ENCODE measurements at places on chromosomes 12 and 14. TPM values are rescaled to one million over a fixed set of nuclear protein-coding genes. Genes with fewer than 3 reads are reported as not detected.

- no peak for DNase-seq
These were observed 9.8 kb downstream of the NPC2 start for GRCh38 chr14:74483321-74483720.

DNA sequence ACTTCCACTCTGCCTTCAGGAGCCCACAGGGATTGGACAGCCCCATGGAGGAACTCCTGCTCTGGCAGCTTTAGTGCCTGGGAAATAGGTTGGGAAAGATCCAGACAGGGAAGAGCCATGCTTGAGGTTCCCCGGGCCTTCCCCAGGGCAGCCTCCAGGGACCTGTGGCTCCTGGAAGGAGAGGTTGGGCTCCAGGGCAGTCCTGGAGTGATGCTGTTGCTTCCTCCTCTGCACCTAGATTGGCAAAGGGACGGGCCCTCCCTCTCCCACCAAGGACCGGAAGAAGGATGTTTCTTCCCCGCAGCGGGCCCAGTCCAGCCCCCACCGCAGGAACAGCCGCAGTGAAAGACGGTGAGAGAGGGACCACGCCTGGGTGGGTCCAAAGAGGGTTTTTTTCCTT is 16.5 kb downstream of the VASH1 start:
- no peak for DNase-seq

GRCh38 chr12:122732170-122732569 is 1.5 kb upstream of the HCAR1 start:
- DNase-seq = no peak

DNA sequence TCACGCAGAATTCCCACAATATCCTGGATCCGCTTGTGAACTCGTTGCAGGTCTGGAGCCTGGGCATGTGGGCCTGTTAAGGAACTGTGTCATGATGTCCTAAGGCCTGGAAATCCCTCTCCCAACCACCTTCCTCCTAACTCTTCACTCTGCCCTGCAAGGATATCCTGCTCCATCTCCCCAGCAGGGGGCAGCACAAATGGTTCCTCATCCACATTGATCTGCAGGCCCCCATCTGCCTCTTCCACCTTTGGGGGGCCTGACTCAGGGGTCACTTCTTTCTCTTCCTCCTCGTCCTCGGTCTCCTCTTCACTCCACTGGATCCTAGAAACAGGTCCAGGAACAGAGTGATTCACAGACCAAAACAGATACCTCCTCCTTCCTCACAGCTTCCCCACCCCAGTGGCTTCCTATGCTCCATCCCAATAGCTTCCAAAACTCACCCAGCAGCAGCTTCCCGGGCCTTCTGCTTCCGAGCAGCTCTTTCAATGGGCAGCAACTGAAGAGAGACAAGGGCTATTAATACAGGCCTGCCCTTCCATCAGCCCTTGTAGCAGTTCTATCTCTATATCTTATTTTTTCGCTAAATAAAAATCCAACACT is 4.5 kb downstream of the NOP2 start:
- DNase-seq = no peak

- DNase-seq = no peak
These were observed 83.6 kb downstream of the CCDC92 start for GRCh38 chr12:123888989-123889388.

DNA sequence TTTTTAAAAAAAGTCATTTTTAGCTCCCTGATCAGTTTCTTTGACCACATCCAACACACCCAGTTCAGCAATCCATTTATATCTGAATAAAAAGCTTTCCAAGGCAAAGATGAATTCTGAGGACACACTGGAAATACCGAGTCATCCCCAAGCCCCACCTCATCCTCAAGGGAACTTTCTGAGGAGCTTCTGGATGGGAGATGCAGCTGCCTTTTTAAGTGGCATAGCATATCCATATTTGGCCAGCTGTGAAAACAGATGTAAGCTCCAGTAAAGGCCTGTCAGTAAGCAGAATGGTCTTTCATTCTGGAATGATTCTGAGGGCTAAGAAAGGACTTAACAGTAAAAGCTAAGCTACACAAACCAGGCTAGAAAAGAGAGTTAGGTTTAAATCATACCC is 18.4 kb downstream of the ZFYVE1 start:
- no peak for DNase-seq

- DNase-seq = no peak
These were observed 263.2 kb downstream of the TRHDE start for GRCh38 chr12:72535212-72535990.

DNA sequence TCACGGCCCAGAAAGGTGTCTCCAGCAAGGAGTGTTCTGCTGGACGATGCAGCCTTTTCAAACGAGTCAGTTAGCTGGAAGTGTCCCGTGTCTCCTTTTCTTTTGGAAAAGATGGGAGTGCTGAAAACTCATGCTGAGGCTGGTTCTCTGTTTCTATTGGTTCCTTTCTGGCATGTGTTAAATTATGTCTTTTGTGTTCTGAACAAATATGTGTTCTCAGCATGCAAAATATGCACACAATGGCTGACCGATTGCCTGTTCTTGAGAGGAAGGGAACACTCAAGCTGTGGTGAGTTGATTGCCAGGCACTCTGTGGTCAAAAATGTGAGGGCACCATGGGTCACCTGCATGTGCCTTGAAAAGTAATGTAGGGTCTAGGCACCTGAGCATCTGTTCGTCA is 181.3 kb downstream of the CACNA1C start:
- no peak for DNase-seq

- DNase-seq = no peak
These were observed 34.1 kb upstream of the CPM start for GRCh38 chr12:68967046-68967445.

GRCh38 chr14:23351681-23352505 is 794 bp downstream of the SLC22A17 start:
- no peak for DNase-seq

DNA sequence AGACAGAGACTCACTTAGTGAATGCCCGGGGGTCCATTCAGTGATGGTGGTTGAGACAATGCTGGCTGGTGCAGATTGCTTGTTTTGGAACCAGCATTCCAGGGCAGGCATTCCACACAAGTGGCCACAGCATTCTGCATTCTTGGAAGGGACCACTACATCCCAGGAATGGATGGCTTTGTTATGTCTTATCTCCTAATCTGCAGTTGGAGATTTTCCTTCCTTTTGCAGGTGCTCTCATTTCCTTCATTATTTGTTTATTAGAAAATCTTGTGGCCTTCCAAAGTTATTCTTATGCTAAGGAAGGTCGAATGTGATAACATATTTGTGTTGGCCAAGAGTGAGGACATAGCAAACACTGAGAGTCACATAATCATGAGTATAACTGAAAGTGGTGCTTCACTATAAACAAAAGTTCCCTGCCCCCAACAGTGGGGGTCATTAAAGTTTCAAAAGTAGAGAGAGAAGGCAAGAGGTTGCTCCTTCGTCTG is 66.0 kb downstream of the BMP4 start:
- no peak for DNase-seq

- DNase-seq = no peak
These were observed 12.3 kb upstream of the DACT1 start for GRCh38 chr14:58625438-58625837.

DNA sequence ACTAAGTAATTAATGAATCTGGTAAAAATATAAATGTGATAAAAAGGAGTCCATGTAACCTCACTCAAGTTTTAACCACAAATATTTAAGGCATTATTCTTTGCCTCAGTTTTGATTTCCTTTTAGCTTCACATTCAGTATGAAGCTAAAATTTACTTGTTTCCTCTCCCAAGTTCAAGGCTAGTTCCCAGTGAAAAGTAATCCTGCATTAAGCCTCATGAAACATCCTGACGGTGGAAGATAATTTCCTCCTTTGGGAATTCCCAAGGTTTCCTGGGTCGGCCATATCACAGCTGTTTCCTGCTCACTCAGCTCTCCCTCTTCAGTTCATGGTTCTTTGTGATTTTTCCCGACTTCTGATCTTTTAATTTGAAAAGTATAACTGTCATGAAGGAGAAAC is 1256.8 kb upstream of the FLRT2 start:
- no peak for DNase-seq

DNA sequence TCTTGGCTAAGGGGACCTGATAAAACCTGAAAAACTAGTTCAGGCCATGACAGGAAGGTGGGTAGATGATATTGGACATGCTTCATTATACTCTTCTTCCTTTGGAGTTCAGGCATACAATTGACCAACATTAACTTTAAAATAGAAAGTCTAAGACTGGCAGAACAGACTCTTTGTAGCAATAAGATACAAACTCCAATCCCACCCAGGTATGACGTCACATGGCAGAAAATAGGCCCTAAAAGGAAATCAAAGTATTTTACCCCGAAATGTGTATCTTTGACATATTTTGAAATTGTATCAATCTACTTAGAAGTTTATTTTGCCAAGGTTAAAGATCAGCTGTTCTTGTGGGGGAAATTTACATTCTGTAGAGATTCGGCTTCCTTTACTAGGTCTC is 198.1 kb upstream of the LRIG3 start:
- no peak for DNase-seq

DNA sequence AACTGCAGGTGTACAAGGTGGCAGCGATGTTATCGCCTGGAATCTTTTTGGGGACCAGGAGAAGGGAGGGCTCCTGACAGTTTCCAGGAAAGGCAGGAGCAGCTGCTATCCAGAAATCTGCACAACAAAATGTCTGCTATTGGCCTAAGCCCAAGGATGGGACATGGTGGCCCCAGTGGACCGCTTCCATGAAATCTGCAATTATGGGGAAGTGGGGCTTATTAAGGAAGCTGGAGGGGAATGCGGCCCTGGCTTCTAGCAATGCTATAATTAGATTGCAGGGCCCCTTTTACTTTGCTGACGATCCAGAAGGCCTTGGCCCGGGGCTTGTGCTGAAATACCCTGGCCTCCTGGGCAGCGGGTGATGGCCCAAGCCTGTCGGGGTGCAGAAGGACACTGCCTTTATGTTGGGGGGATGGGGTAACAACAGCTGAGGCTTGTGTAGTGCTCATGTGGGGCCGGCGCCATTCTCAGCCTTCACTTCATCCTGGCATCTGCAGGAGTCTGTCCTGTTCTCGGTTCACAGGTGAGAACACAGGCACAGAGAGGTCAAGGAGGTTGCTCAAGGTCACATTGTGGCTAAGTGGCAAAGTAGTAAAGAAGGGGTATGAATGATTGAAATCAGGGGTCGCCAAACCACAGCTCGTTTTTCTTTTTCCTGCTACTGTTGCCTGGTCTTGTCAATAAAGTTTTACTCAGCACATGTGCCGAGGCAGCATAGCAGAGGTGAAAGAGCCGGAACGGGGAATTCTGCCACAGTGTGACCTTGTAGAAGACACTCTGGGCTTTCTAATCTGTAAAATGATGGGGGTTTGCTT is 153.5 kb downstream of the RBM19 start:
- DNase-seq = no peak

DNA sequence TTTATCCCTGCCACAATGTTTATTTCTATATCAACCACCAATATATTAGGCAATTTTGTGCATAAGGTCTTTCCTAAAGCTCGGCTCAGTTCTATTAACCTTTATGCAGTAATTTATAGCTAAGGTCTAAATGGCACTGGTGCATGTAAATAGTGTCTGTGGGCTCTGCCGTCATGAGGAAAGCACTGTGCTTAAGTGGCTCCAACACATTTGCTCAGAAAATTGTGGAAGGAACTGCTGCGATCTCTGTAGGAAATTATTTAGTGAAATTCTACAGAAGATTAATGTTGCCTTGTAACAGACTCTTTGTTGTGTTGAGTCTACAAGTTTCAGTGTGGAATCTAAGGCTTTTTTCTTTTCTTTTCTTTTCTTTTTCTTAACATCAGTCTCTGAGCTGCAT is 54.0 kb upstream of the EGLN3 start:
- no peak for DNase-seq

- no peak for DNase-seq
These were observed 85.0 kb downstream of the POLR3B start for GRCh38 chr12:106442575-106442974.

GRCh38 chr14:61330511-61330910 is 9.1 kb downstream of the PRKCH start:
- DNase-seq = no peak

DNA sequence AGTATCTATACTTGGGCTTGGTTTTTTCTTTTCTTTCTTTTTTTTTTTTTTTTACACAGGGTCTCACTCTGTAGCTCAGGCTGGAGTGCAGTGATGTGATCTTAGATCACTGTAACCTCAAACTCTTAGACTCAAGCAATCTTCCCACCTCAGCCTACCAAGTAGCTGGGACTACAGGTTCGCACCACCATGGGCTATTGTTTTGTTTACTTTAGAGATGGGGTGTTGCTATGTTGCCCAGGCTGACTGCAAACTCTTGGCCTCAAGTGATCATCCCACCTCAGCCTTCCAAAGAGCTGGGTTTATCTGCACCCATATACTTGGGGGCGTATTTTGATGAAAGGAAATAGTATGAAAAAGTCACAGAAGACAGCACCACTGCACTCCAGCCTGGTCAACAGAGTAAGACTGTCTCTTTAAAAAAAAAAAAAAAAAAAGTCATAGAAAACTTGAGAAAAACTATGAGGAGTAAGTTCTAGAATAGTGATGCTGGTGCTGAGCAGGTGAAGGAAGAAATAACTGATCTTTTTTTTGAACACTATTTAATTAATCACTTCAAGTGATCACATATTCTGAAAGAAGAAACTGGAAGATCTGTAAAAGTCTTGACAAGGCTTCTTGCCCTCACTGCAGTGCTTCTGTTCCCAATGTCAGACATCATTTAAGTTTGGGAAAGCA is 53.8 kb upstream of the NPFF start:
- DNase-seq = no peak

GRCh38 chr12:132413931-132414588 is 75.9 kb upstream of the FBRSL1 start:
- no peak for DNase-seq

- DNase-seq = no peak
These were observed 52.1 kb downstream of the SLC6A12 start for GRCh38 chr12:161823-162222.

DNA sequence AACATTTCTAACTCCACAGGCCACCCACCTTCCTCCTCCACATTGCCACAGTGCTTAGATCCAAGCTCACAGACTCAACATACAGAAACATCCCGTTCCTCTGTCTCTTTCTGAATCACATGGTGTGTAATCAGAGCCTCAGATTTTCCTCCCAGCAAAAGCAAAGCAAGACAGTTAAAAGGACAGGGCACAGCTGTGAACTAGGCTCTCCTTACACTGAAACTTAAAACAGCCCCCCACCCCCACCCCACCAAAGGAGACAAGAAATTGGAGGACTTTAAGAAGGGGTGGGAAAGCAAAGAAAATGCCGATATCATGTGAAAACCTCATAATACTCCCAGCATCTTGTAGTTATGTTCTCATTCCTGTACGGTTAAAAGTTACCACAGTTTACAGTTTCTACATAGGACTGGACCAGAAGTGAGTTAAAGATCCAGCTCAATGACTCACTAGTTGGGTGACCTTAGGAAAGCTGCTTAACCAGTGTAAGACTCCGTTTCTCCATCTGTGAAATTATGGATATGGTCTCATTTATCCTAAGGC is 4.8 kb downstream of the YBX3 start:
- no peak for DNase-seq

- no peak for DNase-seq
These were observed 33.5 kb downstream of the PYGL start for GRCh38 chr14:50910495-50911420.

- no peak for DNase-seq
These were observed 2.9 kb upstream of the CLEC1A start for GRCh38 chr12:10101648-10102220.

DBX2 gene
- 0.14 TPM for total RNA-seq

ITGA5 gene
- total RNA-seq = 55.3 TPM

RNF10 gene
- 274 TPM for total RNA-seq

TAS2R20 gene
- 0.44 TPM for total RNA-seq

INHBE gene
- not detected for total RNA-seq

INSM2 gene
- not detected for total RNA-seq

SRGAP1 gene
- 2.3 TPM for total RNA-seq

RDH16 gene
- 0.19 TPM for total RNA-seq

WNT1 gene
- total RNA-seq = not detected

CDKN3 gene
- total RNA-seq = 4.3 TPM

NTF3 gene
- 0.99 TPM for total RNA-seq

RBM19 gene
- 18.9 TPM for total RNA-seq

METTL17 gene
- 37.3 TPM for total RNA-seq

IL22 gene
- not detected for total RNA-seq

OASL gene
- 0.25 TPM for total RNA-seq

All from left ventricle myocardium inferior (tissue), 1 donor.